T-helper 22 cell (primary cell): ENCODE measurements at places on chromosomes 12 and 14.

DNA sequence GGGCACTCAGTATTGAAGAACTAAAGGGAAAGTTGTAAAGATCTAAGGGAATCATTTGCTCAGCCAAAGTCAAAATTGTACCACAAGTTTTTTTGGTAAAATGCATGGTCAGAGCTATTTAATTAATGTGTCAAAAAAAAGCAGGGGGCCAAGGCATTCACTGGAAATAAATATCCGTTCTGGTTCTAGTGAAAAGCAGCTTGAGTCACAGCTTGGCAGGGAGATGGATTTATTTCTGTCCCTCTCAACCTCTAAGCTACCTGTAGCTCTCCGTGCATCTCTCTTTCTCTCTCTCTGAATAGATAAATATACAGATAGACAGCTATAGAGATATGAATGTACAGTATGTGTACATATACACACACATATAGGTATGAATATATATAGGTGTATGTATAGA lies 554.4 kb upstream of the TMEM132C start:
- DNase-seq, result no peak

GRCh38 chr12:128974881-128975280 lies 121.6 kb downstream of the GLT1D1 start:
- no peak for DNase-seq

DNA sequence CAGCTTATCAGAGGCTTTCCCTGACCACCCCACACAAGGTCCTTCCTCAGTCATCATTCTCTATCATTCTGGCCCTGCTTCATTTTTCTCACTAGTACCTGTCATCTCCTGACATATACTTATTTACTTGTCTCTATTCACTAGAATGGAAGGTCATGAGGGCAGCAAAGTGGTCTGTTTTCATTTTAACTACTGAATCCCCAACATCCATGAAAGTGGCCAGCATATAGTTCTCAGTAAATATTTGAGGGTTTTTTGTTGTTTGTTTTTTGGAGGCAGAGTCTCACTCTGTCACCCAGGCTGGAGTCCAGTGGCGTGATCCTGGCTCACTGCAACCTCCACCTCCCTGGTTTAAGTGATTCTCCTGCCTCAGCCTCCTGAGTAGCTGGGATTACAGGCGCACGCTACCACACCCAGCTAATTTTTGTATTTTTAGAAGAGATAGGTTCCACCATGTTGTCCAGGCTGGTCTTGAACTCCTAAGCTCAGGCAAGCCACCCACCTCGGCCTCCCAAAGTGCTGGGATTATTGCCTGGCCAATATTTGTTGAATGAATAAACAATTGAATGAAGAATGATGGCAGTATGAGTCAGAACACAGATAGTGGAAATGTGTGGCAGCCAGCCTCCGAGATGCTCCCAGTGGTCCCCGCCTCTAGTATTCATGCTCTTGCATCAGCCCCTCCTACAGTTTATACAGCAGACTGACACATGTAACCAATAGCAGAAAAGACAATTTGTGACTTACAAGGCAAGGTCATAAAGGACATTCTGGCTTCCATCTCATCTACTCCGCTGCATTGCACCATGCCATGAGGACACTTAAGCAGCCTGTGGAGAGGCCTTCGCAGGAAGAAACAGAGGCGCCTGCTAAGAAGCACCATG lies 7.0 kb upstream of the ANO6 start:
- DNase-seq, result no peak

GRCh38 chr12:15131431-15131830 lies 89.8 kb downstream of the RERG start:
- no peak for DNase-seq
